ENCODE measurements at places on chromosomes 11 and 22. TPM values are rescaled to one million over a fixed set of nuclear protein-coding genes. Genes with fewer than 3 reads are reported as not detected.

GRCh38 chr11:127738771-127739286 is 738.3 kb upstream of the KIRREL3 start:
- no peak for DNase-seq
- no peaks in the 10 kb centered on the region for H3K27me3 ChIP-seq
- H3K4me1 ChIP-seq = no peaks in the 10 kb centered on the region
- no peak overlapping the region for H3K4me3 ChIP-seq
- H3K36me3 ChIP-seq = no peaks in the 10 kb centered on the region

DNA sequence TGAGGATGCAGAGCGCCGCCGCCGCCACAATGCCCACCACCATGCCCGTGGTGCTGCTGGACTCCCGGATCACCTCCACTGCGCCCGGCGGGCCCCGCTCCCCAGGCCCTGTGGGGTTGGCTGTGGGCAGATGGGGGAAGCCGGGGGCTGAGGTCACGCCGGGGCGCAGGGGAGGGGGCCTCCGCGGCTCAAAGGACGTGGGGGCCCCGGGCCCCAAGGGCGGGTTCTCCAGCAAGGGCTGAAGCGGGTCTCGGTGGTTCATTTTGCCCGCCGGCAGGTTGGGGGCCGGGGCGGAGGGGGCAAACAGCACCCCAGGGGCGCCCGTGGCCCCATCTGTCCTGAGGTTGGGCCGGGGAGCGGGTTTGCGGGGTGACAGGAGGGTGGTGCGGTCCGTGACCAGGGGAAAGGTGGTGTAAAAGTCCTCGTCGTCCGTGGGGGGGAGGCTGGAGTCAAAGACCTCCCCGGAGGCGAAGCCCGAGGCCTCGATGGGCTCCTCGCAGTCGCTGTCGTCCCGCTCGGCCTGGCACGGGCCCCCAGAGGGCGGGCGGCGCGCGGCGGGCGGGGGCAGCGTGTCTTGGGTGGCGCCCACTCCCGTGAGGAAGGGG is 16.5 kb downstream of the SLC22A12 start:
- no peaks in the 10 kb centered on the region for H3K4me1 ChIP-seq
- H3K36me3 ChIP-seq = no peaks in the 10 kb centered on the region
- H3K27ac ChIP-seq = no peak overlapping the region

DNA sequence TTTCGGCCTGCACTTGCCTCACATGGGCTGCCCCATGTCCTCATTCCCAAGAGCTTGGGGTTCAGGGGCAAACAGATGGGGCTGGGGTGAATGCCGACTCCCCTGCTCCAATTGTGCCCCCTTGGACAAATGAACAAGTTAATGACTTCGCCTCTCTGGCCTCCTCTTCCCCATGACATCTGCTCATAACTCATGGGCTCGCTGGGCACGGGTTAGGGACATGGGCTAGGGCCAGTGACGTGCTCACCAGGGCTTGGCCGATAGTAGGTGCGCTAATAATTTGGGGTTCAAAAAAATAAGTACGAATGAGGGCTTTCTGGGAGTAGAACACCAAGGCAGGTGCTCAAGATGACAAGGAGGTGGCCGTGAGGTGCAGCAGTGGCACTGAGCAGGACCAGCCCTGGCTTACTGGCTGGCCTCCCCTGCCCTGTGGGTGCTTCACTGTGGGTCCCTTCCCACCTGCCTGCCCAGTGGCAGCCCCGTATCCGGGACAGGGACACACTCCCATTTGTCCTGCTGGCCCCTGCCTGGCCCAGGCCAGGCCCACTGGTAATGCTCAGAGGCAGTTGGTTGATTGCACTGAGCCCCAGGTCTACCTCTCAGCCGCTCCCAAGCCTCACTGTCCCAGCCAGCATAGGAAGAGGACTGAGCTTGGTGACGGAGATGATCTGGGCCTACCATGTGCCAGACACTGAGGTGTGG is 12.3 kb downstream of the CBX6 start:
- DNase-seq = no peak
- H3K27ac ChIP-seq = no peak overlapping the region
- no peaks in the 10 kb centered on the region for H3K27me3 ChIP-seq
- no peak overlapping the region for H3K4me3 ChIP-seq
- H3K4me1 ChIP-seq = no peaks in the 10 kb centered on the region

FOSL1 gene
- total RNA-seq = 0.21 TPM

SYCE3 gene
- total RNA-seq = not detected

DNA sequence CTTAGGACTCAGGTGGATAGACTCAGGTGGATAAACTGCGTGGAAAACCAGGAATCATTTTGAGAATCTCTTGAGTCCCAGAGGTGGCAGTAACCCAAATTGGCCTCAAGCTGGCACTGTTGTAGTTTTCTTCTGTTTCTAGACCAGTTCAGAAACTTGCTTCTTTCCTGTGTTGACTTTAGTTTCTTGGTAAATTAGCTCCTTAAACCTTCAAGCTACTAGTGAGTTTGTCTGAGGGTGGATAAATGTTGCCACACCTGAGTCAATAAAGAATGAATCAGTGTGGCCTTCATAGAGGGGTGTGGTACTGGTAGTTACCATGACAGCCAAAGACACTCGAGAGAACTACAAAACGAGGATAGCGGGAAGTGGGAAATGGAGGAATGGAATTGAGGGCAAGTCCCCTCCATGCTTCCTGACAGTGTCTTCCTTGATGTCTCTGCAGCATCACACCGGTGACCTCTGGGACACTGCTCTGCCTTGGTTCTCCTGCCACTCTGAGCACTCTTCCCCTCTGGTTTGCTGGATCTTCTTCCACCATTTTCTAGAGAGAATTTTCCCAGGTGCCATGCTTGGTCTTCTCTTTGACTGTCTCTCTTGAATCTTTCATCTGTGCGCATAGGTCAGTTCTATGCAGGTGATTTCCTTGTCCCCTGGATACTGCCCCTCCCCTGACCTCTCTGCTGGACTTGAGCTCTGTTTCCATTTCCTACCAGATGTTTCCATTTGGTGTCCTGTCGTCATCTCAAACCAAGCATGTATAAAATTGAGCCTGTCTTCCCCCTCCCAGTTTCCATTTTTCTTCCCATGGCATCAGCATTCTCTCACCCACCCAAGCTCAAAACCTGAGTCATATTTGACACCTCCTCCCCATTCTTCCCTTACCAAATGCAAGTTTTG is 7.2 kb downstream of the POLD4 start:
- H3K36me3 ChIP-seq = no peaks in the 10 kb centered on the region
- no peak overlapping the region for H3K27ac ChIP-seq
- DNase-seq = peak; percentile 71
- no peaks in the 10 kb centered on the region for H3K4me1 ChIP-seq

DNA sequence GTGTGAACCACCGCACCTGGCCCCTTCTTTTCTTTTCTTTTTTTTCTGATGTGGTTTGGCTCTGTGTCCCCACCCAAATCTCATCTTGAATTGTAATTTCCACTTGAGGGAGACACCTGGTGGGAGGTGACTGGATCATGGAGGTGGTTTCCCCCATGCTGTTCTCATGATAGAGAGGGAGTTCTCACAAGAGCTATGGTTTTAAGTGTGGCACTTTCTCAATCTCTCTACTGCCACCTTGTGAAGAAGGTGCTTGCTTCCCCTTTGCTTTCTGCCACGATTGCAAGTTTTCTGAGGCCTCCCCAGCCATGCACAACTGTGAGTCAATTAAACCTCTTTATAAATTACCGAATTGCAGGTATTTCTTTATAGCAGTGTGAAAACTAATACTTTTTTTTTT is 4.9 kb upstream of the TCN2 start:
- peaks cover 7% of the 10 kb centered on the region for H3K4me1 ChIP-seq
- DNase-seq = peak; percentile 33
- no peaks in the 10 kb centered on the region for H3K27me3 ChIP-seq
- no peak overlapping the region for H3K4me3 ChIP-seq

GRCh38 chr22:39478441-39478850 is 21.6 kb downstream of the MGAT3 start:
- no peaks in the 10 kb centered on the region for H3K36me3 ChIP-seq
- peaks cover 14% of the 10 kb centered on the region for H3K4me1 ChIP-seq
- no peak overlapping the region for H3K4me3 ChIP-seq

DNA sequence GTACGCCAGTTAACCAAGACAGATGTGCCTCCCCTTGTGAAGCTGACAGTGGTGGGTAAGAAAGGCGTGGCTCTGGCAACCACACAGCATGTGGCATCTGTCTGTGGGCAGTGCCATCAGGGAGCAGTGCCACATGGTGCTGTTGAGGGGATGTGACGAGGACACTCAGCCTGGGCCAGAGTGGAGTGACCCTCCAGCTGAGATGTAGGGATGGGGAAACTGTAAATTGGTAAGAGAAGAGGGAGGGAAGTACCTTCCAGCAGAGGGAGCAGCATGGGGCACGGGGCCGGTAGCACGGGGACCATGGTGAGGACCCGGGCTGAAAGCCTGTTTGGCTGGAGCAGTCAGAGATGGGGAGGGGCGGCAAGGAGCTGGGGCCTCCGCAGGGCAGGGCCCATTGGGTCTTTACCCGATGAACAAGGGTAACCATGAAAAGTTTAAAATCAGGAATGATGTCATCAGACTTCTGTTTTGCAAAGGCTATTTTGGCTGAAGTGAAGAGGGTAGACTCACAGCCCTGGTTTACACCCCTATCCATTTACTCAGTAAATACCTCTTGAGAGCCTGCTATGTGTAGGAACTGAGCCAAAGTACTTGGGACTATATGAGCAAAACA is 10.4 kb downstream of the TMPRSS6 start:
- no peak for DNase-seq
- H3K4me3 ChIP-seq = no peak overlapping the region
- H3K36me3 ChIP-seq = no peaks in the 10 kb centered on the region
- no peaks in the 10 kb centered on the region for H3K4me1 ChIP-seq

- peak overlapping the region; percentile 49 for H3K4me3 ChIP-seq
- DNase-seq = peak; percentile 25
- peaks cover 20% of the 10 kb centered on the region for H3K4me1 ChIP-seq
- H3K27me3 ChIP-seq = no peaks in the 10 kb centered on the region
Measured at GRCh38 chr22:38871360-38872171, 450 bp downstream of the CBX6 start.

GRCh38 chr11:119156496-119156895 is 7.6 kb downstream of the ABCG4 start:
- H3K36me3 ChIP-seq = no peaks in the 10 kb centered on the region
- H3K4me1 ChIP-seq = no peaks in the 10 kb centered on the region
- no peak overlapping the region for H3K4me3 ChIP-seq
- no peak overlapping the region for H3K27ac ChIP-seq
- H3K27me3 ChIP-seq = peaks cover 2% of the 10 kb centered on the region

NXPE1 gene
- not detected for total RNA-seq

GRCh38 chr11:29507376-29507775 is 509.5 kb downstream of the KCNA4 start:
- no peaks in the 10 kb centered on the region for H3K27me3 ChIP-seq
- H3K36me3 ChIP-seq = no peaks in the 10 kb centered on the region
- no peak for DNase-seq
- no peak overlapping the region for H3K4me3 ChIP-seq
- peaks cover 9% of the 10 kb centered on the region for H3K4me1 ChIP-seq

GRCh38 chr11:61126256-61126655 is 24.0 kb downstream of the CD5 start:
- H3K27ac ChIP-seq = no peak overlapping the region
- H3K4me3 ChIP-seq = no peak overlapping the region
- H3K36me3 ChIP-seq = no peaks in the 10 kb centered on the region
- no peaks in the 10 kb centered on the region for H3K4me1 ChIP-seq
- H3K27me3 ChIP-seq = no peaks in the 10 kb centered on the region
- DNase-seq = peak; percentile 42
